Stimulated activated CD4-positive, alpha-beta T cell treated with anti-CD3 and anti-CD28 coated beads, Interleukin-4, amount 100 ng/mL, for 24 hours (primary cell): ENCODE measurements at places on chromosomes 7 and 10.

- no peak for DNase-seq
Measured at GRCh38 chr7:100152404-100152803, 3.7 kb downstream of the LAMTOR4 start.

- DNase-seq = no peak
Measured at GRCh38 chr10:93299606-93300287, 182.4 kb downstream of the MYOF start.

- no peak for DNase-seq
Measured at GRCh38 chr7:104794154-104794553, 219.9 kb upstream of the KMT2E start.

DNA sequence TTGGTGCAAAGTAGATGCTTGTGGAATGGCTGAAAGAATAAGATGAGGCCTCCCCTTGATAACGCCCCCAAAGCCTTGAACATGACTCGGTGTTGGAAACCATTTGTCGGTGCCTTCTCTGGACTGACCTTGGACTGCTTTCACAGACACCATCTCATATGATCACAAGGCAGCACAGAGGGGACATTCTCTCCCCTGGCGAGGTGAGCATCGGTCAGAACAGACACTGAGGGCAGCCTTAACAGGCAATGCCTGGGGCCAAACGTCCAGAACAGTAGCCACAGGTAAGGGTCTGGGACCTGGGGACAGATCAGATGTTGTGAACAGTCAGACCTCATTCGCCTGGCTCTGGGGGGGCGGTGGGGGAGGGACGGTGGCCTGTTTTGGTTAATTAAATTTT is 2.8 kb upstream of the TRRAP start:
- no peak for DNase-seq

DNA sequence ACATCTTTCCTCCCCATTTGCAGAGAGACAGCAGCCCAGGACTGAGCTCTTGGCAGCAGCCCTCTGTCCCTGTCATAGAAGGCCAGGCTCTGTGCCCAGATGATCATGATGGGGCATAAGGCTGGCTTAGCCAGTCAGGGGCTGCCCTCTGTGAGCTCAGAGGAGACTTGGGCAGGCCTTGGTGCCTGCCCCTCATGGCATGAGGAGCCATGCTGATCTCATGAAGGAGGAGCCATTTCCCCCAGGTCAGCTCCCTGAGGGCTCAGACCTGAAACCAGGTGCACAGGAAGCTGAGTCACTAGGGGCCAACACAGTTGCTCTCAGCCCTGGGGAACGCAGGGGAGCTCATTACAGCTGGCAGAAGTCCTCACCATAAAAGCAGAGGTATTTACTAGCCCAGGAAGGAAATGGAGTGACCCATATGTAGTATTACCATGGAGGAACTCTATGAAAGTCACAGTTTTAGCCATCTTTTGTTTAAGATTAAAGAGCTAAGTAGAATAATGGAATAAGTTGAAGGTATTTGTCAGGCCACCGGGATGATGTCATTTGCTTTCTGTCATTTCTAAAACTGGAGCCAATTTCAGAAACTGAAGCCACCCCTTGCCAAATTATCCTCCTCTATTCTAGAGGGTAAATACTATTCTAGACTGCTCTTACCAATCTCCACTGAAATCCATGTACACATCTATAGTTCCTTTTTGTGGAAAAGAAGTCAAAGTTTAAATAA is 362.4 kb upstream of the ZNF32 start:
- no peak for DNase-seq

DNA sequence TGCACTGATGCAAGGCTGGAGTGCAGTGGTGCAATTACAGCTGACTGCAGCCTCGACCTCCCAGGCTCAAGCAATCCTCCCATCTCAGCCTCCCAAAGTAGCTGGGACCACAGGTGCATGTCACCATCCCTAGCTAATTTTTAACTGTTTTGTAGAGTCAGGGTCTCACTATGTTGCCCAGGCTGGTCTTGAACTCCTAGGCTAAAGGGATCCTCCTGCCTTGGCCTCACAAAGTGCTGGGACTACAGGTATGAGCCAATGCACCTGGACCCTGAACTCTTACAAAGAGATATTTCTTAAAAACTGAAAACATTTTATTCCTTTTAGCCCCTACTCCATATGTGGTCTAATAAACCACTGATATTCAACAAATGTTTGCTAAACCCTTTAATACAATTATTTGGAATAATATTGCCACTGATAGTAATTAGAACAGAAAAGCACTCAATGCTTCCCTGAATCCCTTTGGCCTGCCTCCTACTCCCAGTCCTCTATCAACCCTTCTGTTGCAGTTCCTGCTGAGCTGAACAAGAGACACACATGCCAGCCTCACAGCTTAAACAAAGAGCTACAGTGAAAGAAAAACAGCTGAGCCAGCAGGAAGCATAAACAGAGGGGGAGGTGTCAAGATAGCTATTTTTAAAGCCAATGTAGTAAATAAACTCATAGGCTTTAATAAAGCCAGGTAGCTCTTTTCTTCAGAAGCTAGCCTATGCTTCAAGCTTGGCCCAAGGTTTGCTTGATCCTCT is 7.0 kb upstream of the GNAI1 start:
- no peak for DNase-seq

DNA sequence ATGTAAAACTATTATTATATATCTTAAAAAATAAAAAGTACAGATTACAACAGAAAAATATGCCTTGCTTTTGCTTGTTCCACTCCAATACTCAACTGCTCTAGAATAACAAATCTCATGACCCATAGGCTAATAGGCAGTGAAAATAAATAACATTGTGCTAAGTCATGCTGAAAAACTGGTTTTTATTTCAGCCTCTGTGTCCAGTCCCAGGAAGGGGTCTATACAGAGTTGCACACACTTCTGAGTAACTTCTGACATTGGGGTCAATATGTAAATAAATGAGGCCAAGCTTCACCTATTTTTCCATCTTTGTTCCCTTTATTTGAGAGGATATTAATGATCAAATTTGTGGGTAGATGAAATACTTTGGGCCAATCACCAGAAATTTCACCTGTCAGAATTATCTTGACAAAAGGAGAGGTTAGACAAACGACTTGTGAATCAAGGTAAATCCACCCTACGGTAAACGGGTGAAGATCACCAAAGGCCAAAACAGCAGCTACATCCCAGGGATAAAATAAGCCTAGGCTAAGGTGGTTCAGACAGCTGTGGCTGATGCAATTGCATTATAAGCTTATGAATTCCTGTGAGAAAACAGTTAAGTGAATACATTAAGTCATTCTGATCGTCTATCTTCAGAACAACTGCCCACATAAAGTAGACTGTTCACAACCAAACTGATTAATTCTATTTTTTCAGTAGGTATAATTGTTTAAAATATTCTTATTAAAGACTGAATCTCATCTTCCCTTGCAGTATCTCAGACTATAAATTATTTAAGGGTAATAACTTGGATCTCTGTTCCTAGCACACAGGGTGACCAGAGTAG is 87.5 kb downstream of the UBE2H start:
- DNase-seq = no peak

DNA sequence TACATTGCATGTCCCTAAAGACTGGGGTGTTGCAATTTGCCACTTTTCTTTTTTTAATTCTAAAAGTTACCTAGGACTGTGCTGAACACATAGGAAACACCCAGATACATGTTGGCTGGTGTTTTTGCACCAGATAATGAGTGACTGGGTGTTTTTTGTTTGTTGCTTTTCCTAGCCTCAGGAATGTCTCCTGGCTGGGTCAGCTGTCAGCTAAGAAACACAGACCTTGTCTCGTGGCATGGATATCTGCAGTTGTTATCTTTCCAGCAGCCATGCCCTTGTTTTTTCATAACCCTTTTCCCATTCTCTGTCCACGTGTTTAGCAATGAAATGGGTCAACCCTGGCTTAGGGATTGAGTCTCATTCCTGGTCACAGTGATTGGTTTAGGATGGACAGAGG is 433.9 kb upstream of the ZMIZ1 start:
- DNase-seq = no peak

DNA sequence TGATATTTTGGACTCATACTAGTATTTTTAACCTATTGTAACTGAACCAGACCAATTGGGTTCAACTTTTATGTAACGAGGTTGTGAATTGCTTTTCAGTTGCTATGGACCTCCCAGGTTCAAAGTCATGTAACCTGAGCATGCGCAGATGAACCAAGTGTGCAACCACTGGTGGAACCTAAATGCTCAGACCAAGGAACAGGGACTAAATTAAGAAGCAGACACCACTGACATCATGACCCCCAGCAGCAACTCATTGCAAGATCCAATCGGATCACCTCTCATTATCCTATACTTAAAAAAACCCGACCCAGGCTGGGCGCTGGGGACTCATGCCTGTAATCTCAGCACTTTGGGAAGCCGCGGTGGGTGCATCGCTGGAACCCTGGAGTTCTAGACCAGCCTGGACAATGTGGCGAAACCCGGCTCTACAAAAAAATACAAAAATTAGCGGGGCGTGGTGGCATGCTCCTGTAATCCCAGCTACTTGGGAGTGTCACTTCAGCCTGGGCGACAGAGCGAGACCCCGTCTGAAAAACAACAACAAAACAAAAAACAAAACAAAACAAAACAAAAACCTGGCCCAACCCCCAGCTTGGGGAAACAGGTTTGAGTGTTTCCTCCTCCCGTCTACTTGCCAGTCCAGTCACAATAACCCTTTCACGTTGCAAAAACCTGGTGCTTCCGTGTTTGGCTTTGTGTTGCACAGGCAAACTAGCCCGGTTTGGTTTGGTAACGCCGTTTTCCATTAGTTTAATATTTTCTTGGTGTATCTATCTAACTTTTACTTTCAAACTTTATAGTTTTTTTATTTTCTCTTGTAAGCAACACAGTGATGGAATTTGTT is 11.3 kb upstream of the ZNF518A start:
- DNase-seq = no peak

DNA sequence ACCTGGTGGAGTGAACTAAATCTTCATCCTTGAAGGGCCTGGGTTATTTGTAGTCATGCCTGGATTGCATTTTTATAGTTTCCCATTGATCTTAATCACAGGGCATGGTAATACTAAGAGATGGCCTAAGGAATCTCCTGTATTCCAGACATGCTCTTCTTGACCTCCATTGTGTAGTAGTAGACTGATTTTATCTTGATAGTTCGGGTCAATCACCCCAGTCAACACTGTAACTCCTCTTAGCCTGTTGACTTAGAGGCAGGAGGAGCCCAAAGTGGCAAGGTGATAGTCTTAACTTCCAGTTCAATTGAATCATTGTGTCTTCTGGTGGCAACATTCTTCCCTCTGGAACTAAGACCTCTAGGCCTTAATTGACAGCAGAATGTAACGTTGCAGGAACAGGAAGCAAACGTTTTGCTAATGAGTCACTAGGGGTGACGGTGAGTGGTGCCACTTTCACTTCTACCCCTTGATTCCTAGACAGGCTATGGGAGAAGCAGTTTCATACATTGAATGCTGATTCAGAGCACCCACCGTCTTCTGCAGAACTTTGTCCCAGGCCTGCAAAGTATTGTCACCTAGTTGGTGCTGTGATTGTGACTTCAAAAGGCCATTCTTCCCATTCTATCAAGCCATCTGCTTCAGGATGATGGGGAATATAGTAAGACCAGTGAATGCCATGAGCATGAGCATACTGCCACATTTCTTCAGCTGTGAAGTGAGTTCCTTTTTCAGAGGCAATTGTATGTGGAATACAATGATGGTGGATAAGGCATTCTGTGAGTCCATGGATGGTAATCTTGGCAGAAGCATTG is 24.0 kb upstream of the PAPSS2 start:
- peak; percentile 41 for DNase-seq

- DNase-seq = no peak
Measured at GRCh38 chr7:154620141-154620755, 382.7 kb downstream of the PAXIP1 start.

GRCh38 chr10:47457528-47457820 is 26.4 kb downstream of the ANXA8 start:
- DNase-seq = no peak

- no peak for DNase-seq
Measured at GRCh38 chr10:112751651-112752050, 198.4 kb upstream of the TCF7L2 start.

DNA sequence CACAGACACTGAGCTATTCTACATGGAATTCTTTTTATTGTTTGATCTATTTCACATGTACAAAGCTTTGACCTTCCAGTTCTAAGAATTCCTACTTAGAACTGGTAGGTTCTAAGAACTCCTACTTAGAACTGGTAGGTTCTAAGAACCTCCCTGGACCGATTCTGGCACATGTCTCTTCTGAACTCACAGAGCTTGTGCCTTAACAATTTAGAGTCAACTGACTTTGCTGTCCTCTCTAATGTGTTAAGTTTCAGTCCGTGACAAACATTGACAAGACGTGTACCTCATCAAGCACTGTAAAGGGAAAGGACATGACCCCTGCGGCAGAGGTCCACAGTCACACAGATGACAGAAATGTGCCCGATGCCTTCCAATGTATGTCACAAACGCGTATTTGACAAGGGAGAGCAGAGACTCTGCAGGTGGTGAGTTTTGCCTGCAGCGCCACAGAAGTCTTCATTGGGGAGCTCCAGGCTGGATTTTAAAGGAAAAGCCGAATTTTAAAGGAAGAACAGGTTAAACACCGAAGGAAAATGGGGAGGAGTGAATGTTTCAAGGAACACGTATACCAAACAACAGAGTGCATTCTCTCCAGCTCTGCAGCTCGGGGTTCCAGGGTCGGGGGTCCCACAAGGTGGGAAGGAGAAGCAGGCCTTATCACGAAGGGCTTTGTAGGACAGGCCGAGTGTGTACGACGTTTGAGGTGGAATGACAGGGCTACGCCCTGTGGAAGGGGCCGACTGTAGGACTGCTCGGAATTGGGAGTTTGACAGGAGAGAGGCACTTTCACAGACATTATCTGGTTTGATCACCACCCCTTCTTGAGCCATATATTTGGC is 161.1 kb upstream of the KLF14 start:
- DNase-seq = no peak

- no peak for DNase-seq
Measured at GRCh38 chr10:86690657-86691084, 22.4 kb downstream of the LDB3 start.

DNA sequence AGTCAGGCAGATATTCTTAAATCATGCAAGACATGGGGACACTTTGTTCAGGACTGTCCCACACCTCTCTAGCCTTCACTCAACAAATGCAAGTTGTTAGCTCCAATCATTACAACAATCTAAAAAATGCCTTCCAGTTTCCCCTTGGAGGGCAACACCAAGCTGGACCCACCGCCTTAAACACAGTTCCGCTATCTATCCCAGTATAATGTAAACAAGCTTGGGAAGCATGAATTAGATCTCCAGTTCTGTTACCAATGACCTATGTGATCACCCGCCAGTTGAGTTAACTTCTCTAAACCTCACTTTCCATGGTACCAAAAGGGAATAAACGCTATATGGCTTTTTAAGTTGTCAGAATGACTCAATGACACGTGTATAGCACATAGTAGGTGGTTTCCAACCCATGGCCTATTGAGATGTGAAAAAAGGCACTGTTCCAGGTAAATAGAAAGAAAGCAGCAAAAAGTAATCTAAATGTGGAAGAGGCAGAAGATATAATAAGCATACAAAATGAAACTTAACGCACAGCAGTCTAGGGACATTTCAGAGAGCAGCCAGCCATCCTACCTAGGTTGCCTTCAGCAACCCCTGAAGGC is 2.4 kb upstream of the REEP3 start:
- DNase-seq = no peak

- no peak for DNase-seq
Measured at GRCh38 chr10:99656199-99657064, 2.9 kb upstream of the ENTPD7 start.

GRCh38 chr7:25478925-25479324 is 250.6 kb upstream of the NPVF start:
- DNase-seq = no peak
